ENCODE measurements at places on chromosomes 3 and 15.
A peak's percentile ranks its signal among the peaks of the same experiment; 100 is the strongest.

- DNase-seq: no peak
Measured at GRCh38 chr3:181564222-181564621, 147.5 kb upstream of the SOX2 start.

GRCh38 chr3:10088256-10088655 lies 19.8 kb downstream of the FANCD2OS start:
- DNase-seq: no peak

DNA sequence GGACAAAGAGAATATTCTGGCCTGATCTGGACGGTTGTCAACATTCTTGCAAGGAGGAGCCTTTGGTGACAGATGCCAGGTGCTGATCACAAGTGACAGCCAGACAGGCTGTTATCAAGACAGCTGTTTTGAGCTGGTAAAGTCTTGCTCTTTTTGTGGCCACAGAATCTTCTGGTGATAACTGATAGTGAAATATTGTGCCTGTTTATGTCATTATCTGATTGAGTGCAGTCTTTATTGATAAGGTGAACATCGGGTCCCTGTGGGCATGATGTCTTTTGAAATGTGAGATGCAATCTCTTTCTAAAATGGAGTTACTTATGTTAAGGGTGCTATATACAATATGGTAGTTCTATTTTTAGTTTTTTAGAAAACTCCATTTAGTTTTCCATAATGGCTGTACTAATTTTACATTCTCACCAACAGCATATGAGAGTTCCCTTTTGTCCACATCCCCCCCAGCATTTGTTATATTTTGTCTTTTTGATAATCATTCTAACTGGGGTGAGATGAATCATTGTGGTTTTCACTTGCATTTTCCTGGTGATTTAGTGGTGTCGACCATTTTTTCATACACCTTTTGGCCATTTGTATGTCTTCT lies 10.7 kb downstream of the CEP63 start:
- no peak for DNase-seq

GRCh38 chr3:142888099-142888480 lies 793 bp downstream of the PCOLCE2 start:
- DNase-seq: no peak

DNA sequence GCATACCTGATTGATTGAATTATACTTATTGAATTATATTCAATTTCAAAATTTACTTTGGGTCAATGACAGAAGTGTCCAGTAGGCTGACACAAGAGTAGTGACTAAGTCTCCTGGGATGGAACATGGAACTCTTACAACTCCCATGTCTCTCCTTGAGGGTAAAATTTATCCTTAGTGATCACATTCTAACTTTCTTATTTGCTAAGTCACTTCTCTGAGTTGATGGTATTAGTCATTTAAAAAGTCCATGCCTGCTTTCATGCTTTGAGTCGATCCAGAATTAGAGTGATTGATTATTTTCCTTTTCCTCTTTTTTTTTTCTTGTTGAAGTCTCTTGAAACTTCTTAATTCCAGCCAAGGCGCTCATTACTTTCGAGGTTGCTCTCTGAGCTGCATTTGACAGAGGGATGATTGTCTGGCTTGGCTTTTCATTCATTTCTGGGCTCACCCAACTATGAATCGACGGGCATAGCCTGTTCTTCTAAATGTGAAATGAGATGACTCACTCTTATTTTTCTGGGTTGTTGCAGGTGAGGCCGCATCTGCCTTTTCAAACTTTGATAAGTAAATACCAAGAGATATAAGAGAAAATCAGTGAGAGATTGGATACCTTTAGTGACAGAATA lies 34.9 kb downstream of the LRRC3B start:
- no peak for DNase-seq

DNA sequence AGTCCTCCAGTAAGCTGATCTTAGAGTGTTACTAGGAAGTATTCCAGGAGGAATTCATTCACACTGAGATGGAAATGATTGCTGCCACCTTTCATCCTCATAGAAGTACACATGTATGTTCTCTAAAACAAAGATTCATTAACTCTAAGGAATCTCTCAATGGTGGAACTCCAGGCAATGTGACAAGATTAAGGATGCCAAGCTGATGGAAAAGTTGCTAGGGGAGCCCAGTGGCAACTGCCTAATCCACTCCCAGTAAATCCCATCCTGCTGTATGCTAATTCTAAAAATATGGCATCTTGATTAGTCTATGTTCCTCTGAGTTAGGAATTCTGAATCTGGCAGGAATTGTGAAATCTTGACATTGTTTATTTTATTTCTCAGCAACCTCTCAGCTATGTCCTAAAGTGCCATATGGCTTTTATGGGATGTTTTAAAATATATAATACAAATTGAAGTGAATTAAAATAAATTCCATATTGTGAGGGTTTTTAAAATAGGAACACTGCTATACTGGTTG lies 210.0 kb upstream of the TRIM42 start:
- DNase-seq: peak; percentile 2

GRCh38 chr3:180319461-180319860 lies 282.5 kb upstream of the TTC14 start:
- DNase-seq: no peak

DNA sequence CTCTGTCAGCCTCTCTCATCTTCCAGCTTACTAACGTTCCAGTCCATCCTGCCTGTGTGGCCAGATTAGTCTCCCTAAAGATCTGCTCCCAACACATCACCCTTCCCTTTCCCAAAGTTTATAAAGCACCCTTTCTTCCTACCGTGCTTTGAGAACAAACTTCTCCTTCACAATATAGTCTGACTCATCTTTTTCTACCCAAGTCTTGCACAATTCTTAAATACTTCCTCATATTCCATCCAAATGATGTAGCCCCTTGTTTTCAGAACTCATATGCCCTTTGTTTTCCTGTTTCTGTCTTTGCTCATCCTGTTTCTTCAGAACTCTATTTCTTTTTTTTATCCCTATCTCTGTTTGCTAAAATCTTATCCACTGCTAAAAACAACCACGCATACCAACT lies 326.8 kb downstream of the MFSD1 start:
- peak; percentile 34 for DNase-seq

DNA sequence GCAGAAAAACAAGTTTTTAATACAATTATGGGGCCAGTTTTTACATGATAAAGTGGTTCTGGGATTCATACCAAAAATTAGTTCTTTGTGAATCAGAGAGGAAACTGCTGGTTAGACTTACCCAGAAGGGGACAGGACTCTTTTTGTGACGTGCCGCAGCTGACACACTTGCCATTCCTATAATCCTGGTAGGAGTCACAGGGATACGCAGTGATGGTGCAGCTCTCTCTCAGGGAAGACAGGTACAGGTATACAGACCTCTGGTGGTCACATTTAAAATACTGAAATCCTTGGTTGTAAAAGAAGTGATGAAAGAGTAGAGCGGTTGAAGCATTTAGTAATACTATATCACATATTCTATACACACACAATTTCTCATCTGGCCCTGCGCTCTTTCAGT lies 20.2 kb upstream of the TMEM41A start:
- no peak for DNase-seq

DNA sequence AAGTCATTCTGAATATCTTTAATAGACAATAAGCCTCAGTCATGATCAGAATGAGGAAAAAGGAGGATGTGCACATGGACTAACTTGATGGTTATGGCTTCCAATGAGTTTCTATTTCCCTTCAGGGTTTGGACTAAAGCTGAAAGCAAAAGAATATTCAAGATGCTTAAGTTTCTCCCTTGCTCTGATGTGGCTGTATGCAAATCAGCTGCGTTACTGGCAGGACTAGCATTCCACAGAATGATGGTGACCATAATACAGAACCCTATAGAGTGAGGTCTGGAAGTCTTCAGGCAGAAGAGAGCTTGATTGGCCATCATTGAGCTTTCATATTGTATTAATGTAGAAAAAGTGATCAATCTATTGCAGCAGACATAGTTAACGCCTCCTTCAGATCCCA lies 466.0 kb downstream of the NLGN1 start:
- DNase-seq: no peak

DNA sequence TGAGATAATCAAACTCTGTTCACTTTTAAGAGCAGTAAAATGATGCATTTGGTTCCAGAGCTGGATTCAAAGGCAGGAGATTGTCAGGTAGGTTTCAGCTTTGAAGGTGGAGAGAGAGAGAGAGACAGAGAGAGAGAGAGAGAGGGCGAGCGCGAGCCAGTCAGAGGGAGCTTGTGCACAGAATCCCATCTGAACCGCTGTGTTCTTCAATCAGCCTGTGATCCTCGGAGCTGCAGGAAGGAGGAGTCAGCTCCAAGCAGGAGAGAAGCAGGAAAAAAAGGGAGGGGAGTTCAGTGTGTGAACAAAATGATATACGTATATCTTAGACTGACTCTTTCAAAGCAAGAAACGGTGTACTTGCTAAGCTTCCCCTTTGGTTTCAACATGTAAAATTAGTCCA lies at the start of gene GPR149:
Gene GPR149, minus strand, starts transcription at position 177 of the 400 bp plus-strand sequence. CDS start 575 bp downstream, outside the sequence.
- DNase-seq: no peak

- no peak for DNase-seq
Measured at GRCh38 chr15:88708655-88709054, 69.8 kb downstream of the ISG20 start.

DNA sequence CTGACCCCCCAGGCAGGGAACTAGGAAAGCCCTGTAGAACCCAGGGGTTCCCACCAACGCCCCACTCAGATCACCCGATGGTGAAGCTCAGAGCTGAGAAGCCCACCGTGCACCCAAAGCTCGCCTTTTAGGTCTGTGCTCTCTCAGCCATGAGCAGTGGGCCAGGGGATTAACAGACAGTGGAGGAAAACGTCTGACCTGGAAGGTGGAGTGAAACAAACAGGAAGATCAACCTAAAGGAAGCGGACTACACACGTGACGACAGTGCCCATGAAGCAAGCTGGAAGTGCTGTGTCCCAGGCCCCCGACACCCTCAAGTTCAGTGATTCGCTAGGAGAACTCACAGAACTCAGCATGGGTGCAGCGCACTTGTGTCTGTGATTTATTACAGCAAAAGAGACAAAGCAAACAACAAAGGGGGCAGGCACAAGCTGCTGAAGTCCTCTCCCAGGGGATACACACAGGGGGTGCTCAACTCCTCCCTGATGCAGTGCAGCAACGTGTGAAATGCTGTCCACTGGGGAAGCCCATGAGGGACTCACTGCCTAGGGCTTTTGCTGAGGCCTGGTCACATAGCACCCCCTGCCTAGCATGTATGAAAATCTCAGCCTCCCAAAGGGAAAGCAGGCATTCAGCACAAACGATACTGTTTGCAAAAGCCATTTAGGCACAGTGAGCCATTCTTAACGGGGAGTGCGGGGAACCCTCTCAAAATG lies 43.5 kb downstream of the CFAP92 start:
- DNase-seq: no peak

DNA sequence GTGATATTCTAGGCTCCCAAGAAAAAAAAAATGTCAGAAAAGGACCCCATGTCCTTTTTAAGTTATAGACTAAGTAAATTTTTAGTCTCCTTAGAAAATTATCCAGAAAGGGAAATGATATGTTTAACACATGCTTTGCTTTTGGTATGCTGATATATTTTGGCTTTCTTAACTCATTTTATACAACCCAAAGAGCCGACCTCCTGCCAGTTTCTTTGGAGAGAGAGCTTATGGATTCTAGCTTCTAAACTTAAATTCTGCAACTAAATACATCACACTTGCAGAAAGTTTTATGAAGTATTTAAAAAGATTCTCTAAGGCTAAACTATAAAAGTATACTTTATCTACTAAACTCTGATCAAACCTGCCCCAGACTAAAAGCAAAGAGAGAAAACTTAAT lies 43.9 kb upstream of the ZPLD1 start:
- DNase-seq: no peak

DNA sequence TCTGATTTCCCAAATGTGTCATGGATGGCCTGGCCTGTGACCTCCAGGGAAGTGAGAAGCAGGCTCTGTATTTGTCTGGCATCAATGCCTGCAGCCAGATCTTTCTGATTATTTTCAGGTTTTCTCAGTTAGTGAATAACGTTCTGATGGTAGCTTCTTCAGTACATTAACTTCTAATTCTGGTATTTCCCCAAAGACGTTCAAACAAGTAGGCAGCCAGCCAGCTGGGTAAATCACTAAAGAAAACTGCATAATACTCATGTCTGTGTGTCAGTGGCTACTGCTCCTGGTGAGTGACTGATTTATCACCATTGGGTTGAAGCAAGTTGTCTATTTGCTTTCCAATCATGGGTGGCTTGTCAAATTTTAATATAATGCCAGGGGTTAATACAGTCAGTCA lies 162.6 kb upstream of the PFN2 start:
- DNase-seq: no peak

DNA sequence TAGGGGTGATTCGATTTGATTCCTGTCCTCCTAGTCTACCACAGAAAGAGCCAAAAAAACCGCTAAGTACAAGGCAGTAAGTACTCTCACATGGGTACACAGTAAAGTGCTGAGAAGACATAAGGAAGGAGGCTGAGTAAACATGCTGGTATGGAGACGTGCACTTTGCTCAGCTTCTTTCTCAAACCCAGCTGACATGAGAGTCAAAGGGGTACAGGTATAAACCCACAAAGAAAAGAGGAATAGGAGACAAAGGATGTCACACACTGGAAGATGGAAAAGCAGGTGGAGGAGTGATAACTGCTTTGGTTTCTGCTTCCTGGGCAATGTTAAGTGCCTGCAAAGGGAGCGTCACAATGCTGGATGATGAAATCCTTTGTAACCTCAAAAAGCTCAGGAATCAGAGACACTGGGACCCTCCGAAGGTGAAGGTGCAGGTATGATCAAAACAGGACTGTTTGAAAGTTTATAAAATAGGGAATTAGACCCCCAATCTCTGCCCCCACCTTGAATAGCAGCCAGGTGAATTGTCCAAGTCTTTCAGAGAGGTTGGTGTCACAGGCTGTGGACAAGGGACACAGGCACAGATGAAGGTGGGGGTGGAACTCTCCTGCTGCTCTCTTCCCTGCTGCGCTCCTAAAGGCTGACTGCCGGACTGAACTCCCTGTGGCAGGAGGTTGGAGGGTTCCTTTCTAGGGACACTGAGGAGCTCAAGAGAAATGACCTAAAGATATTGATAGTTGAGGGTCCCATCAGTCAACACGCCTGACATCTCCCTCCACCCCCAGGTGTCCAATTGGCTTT lies 101.8 kb downstream of the RAB11A start:
- no peak for DNase-seq

- DNase-seq: no peak
Measured at GRCh38 chr15:90685591-90686434, 31.3 kb upstream of the BLM start.

DNA sequence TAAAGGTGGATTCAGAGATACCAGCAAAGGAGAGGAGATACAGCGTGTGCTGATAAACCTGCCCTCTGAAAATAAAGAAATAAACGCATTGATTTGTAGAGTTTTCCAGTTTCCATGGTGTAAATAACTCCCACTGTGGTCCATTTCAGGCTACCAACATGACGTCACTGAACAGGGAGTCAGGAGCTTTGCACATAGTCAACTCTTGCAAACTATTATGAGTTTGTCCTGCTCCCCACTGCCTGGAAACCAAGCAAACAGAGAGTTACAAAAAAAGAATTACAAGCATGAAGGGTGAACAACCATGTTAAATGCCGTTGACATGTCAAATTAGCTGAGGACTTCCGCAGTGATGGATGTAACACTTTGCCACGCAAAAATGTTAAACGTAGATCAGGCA lies 70.4 kb upstream of the GATA2 start:
- no peak for DNase-seq

- DNase-seq: peak; percentile 92
Measured at GRCh38 chr3:149180057-149180573, 41.5 kb downstream of the CP start.

GRCh38 chr3:143294188-143294587 lies 174.6 kb downstream of the CHST2 start:
- no peak for DNase-seq

Data from fibroblast of skin of left biceps (primary cell).